ENCODE measurements at places on chromosomes 16 and 17.

DNA sequence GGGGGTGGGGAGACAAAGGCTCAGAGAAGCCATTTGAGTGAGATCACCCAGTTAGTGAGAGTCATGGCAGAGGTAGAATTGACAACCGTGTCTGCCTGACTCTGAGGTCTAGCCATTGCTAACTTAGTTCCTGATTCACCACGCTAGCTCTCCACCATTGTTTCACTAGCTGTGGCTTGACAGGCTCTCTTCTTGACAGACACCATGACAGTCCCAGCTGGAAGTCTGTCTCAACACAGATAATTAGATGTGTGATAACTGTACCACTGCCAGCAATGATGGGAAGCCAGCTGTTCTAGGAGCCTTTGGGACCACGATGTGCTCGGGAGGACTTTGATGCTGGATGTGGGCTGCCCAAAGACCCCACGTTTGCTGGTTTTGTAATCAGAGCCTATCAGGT lies 170.5 kb upstream of the CACNG3 start:
- DNase-seq, result no peak

DNA sequence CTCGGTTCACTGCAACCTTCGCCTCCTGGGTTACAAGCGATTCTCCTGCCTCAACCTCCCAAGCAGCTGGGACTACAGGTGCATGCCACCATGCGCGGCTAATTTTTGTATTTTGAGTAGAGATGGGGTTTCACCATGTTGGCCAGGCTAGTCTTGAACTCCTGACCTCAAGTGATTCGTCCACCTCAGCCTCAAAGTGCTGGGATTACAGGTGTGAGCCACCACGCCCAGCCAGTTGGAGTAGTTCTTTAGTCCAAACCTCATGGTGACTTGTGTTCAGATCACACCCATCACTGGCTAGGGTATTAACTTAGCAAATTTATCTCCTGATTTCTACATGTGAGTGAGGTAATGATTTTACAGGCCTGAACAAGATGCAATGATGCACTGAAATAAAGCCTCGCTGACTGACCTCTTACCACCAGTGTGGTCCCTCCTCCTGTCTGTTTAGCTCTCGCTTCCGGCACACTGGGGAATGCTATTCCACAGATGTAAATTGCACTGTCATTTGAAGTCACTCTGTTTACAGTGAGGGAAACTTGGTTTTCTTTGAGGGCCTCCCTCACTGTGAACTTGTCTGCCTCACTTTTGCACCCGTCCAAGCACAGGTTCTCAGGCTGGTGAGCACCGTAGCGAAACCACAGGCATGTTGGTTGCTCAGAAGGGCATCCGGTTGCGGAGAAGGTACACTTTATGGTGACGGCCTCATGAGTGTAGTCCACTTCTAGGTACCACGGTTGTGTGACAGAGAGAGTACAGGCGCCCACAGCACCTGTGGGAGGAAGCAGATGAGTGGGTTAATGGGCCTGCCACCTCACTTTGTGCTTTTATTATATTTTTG lies 5.5 kb downstream of the IGSF6 start:
- DNase-seq, result no peak

- DNase-seq, result no peak
Observed at GRCh38 chr17:82076785-82077591, 11.4 kb upstream of the DUS1L start.

GRCh38 chr16:53282975-53283946 lies 151.0 kb upstream of the RBL2 start:
- peak; percentile 33 for DNase-seq

GRCh38 chr16:85641776-85642176 lies 28.7 kb downstream of the GSE1 start:
- DNase-seq, result no peak

GRCh38 chr17:13008461-13008860 lies 9.4 kb downstream of the ELAC2 start:
- DNase-seq, result no peak

GRCh38 chr17:40361925-40362695 lies 2.4 kb downstream of the GJD3 start:
- peak; percentile 19 for DNase-seq

DNA sequence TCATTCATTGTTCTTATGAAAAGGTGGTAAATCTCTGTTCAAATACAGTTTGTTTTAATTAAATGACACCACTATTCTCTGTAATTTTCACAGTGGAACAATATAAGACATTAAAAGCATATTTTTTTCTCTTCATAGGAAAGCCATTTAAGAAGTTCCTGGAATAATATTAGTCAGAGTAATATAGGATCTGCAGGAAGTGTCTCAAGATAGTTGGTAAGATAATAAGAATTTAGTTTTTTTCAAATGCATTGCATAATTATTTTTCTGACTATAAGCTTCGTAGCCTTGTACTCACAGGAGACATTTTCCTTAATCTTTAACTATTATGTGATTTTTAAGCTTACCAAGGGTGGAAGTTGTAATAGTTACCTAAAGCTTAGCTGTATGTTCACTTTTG lies 16.9 kb downstream of the STXBP4 start:
- no peak for DNase-seq

- no peak for DNase-seq
Observed at GRCh38 chr16:23482778-23483177, 27.5 kb downstream of the GGA2 start.

GRCh38 chr17:7840875-7841274 lies 6.9 kb downstream of the KDM6B start:
- DNase-seq, result no peak

- DNase-seq, result no peak
Observed at GRCh38 chr16:47567321-47567720, 106.2 kb downstream of the PHKB start.

DNA sequence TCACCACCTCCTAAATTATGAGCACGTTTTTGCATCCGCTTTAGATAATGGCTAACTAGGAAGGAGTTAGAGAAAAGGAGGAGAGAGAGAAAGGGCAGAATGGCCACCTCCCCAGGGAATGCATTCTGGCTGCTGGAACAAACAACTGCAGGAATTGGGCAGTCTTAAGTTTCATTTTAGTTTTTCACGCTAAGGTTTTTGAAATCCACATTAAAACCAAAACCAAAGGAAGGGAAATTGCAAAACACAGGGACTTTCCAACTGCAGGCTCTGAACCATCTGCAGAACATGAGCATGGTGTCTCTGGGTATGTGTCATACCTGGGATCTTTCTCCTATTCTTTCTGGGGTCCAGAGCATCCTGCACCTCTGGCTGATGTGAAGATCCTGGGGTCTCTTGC lies 12.1 kb upstream of the CCL8 start:
- no peak for DNase-seq

DNA sequence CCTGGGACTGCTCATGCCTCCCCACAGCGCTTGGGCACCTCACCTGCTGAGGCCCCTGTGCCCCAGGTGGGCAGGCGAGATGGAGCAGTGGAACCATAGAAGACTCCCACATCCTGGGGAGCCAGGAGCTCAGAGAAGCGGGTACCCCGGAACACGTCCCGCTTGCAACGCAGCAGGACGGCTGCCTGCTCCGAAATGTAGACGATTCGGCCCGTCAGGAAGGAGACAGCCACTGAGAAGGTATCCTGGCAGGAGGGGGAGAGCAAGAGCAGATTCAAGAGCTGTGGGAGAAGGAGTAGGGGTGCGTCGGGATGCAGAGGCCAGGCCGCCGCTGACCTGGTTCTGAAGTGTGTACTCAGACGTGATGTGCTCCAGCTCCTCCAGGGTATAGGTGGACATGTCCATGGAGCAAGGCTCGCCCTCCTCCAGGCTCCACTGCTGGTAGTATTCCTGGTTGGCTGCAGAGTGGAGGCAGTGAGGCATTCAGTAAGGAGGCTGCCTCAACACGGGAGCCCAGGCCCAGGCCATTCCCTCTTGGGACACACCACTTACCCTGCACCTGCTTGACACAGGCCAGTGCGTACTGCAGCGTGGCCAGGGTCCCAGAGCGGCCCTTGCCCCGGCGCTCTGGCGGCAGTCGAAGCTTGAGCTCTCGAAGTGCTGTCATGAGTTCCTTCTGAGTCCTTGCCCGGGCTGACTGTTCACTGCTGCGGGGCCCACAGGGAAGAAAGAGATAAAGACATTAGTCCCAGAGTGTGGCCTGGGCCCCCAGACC lies 2.6 kb downstream of the PER1 start:
- no peak for DNase-seq

GRCh38 chr16:67226295-67226803 lies 581 bp upstream of the TMEM208 start:
- no peak for DNase-seq

DNA sequence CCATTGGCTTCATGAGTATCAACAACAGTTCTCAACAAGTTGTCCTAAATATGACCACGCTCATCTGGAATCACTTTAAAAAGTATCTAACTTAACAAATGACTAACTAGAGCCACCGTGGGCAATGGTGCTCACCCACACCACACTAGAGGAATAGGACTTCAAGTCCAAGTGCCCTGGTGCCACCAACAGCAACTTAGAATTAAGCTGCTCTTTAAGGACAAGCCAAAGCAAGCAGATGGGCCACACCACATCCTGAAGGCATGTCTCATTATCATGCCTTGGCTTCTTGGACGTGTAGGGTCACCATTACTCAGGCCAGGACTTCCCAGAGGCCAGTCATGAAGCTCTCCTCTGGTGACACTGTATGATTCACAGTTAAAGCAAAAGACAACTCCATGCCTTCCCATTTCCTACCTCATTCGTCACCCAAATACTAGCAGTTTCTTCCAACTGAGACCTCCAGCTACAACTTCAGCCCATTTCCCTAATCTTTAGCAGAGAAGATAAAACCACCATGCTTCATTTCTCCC lies 9.4 kb upstream of the SLC6A4 start:
- no peak for DNase-seq

DNA sequence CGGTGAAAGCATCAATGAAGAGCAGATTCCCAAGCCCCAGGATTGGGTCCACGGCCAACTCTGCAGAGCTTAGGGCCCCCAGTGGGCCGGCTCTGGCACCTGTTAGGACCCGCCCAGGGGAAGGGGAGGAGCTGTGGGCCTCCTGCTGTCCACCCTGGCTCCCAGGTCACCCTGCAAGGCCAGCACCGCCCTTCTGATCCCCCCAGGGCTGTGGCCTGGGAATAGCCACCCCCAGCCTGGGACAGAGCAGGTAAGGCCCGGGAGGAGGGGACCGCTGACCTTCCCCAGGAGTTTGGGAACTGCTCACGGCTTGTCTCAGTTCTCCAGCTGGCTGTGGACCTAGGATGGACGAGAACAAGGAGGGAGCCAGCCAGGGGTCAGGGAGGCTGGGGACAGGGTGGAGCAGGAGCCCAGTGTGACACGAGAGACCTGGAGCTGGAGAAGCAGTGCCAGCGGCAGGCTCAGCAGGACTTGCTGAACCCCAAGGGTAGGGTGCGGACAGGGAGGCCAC lies 39.3 kb upstream of the SLC38A10 start:
- no peak for DNase-seq

GRCh38 chr17:27280527-27280926 lies 13.4 kb upstream of the WSB1 start:
- DNase-seq, result no peak

DNA sequence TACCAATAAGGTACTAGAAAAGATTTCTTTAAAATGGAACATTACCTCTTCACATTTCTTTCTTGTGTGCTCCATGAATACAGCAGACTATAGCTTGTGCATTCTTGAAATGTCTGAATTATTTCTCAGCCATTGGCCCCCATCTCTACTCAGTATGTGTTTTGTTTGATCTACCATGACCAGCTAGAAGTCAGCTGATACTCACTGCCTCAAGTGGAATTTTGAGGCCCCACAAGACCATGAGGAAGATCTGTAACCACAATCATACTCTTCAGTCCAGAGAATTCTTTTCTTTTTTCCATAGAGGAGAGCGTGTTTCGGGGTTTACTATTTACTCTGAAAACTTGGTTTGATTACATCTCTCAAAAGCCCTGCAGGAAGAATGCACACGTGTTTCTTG lies 319.1 kb downstream of the TOX3 start:
- DNase-seq, result no peak

DNA sequence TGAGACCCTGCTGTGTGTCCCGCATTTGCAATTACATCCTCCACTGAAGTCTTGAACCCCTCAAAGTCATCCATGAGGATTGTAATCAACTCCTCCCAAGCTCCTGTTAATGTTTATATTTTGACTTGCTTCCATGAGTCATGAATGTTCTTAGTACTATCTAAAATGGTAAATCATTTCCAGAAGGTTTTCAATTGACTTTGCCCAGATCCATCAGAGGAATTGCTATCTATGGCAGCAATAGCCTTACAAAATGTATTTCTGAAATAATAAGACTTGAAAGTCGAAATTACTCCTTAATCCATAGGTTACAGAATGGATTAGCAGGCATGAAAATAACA lies 2.5 kb upstream of the C16orf87 start:
- DNase-seq, result no peak

DNA sequence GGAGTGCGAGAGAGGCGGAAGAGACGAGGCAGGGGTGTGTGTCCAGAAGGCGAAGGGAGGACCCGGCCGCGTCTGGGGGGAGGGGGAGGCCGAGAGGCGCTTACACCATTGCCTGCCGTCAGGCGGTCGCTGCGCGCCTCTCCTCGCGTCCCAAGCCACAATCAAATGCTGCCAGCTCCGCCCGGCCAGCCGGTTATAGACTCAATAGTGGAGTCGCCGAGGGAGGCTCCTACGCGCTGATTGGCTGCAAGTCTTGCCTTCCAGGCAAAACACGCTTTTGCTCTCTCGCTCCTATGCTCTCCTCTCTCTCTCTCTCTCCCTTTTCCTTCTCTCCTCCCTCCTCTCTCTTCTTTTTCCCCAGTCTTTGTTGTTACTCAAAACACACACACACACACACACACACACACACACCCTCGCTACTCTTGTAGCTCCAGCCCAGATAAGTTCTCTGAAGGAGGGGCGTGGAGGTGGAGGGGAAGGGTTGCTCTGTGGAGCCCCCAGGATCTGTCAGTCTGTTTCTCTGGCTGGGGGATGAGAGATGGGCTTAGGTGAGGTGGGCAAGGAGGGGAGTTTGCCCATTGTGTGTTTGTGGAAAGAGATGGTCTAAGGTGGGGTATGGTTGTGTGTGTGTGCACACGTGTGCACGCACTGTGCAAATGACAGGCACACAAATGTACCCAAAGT lies at the start of gene DLX3:
Gene DLX3, minus strand, starts transcription at position 170 of the 684 bp plus-strand sequence. CDS start 226 bp downstream, outside the sequence.
- DNase-seq, result no peak

GRCh38 chr17:8038954-8039610 lies at the start of gene ALOX15B:
Gene ALOX15B, plus strand, starts transcription at chr17:8039059. Its CDS starts 97 bp downstream, at chr17:8039156.
- no peak for DNase-seq

GRCh38 chr17:78883089-78883532 lies 19.9 kb downstream of the CEP295NL start:
- DNase-seq, result no peak
